ENCODE measurements at places on chromosomes 7 and 10.

GRCh38 chr7:50272808-50273207, 31.7 kb upstream of the IKZF1 start:
- no peak for DNase-seq

- no peak for DNase-seq
Measured at GRCh38 chr7:94389381-94389780, 5.3 kb upstream of the COL1A2 start.

- no peak for DNase-seq
Measured at GRCh38 chr10:130485236-130485957, 349.2 kb downstream of the GLRX3 start.

GRCh38 chr7:70738151-70738885, 393.6 kb upstream of the GALNT17 start:
- no peak for DNase-seq

GRCh38 chr10:59383908-59384307, 21.6 kb upstream of the FAM13C start:
- no peak for DNase-seq
